ENCODE measurements at places on chromosomes 5 and 9. TPM values are rescaled to one million over a fixed set of nuclear protein-coding genes. Genes with fewer than 3 reads are reported as not detected.

The PRUNE2 gene
- 0.16 TPM for total RNA-seq

GRCh38 chr5:157212307-157212706, 31.7 kb downstream of the ITK start:
- H3K27me3 ChIP-seq: no peaks in the 10 kb centered on the region
- no peak for DNase-seq
- H3K36me3 ChIP-seq: peaks cover 96% of the 10 kb centered on the region
- peaks cover 96% of the 10 kb centered on the region for H3K4me1 ChIP-seq
- no peak overlapping the region for H3K4me3 ChIP-seq

GRCh38 chr9:33355933-33356332, 46.4 kb downstream of the AQP7 start:
- H3K4me3 ChIP-seq: no peak overlapping the region
- no peak overlapping the region for H3K27ac ChIP-seq
- no peaks in the 10 kb centered on the region for H3K4me1 ChIP-seq
- DNase-seq: no peak

- H3K27me3 ChIP-seq: peaks cover 9% of the 10 kb centered on the region
- H3K4me3 ChIP-seq: no peak overlapping the region
- no peak for DNase-seq
- no peak overlapping the region for H3K27ac ChIP-seq
Measured at GRCh38 chr5:176153741-176154140, 84.5 kb upstream of the SIMC1 start.

DNA sequence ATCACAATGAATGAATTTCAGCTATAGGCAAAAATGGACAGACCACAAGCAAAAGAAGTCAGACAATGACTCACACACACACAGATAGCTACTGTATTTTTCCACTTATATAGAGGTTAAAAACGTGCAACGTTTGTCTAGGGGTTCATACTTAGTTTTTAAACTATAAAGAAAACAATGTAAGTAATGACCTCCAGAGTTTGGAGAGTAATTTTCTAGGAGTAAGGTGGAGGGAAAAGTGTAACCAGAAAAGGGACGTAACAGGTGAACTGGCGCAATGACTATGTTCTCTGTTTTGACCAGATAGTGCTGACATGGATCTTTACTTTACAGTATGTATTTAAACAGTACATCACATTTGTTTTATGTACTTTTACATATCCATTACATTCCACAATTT, 51.1 kb downstream of the FNIP1 start:
- H3K27ac ChIP-seq: peak overlapping the region; percentile 13
- H3K4me1 ChIP-seq: peaks cover 35% of the 10 kb centered on the region
- peaks cover 44% of the 10 kb centered on the region for H3K36me3 ChIP-seq
- no peaks in the 10 kb centered on the region for H3K27me3 ChIP-seq
- no peak for DNase-seq

The PCDHGA10 gene
- not detected for total RNA-seq

The CAPSL gene
- total RNA-seq: not detected

Data from activated CD8-positive, alpha-beta T cell treated with anti-CD3 and anti-CD28 coated beads, Interleukin-2, amount 10 ng/mL, durations not matched to agents 7 days and 5 days (primary cell).